Endothelial cell (in vitro differentiated cells): ENCODE measurements at places on chromosomes 5 and 9. TPM values are rescaled to one million over a fixed set of nuclear protein-coding genes. Genes with fewer than 3 reads are reported as not detected.

GRCh38 chr5:119395080-119395836 lies 39.4 kb downstream of the TNFAIP8 start:
- H3K27ac ChIP-seq = no peak overlapping the region
- H3K4me3 ChIP-seq = no peak overlapping the region
- H3K27me3 ChIP-seq = peaks cover 2% of the 10 kb centered on the region
- DNase-seq = no peak
- no peaks in the 10 kb centered on the region for H3K36me3 ChIP-seq

GRCh38 chr5:112329419-112330090 lies 89.5 kb downstream of the EPB41L4A start:
- H3K27me3 ChIP-seq = peaks cover 1% of the 10 kb centered on the region
- no peaks in the 10 kb centered on the region for H3K36me3 ChIP-seq
- no peak for DNase-seq
- peak overlapping the region; percentile 82 for H3K27ac ChIP-seq
- no peak overlapping the region for H3K4me3 ChIP-seq

DNA sequence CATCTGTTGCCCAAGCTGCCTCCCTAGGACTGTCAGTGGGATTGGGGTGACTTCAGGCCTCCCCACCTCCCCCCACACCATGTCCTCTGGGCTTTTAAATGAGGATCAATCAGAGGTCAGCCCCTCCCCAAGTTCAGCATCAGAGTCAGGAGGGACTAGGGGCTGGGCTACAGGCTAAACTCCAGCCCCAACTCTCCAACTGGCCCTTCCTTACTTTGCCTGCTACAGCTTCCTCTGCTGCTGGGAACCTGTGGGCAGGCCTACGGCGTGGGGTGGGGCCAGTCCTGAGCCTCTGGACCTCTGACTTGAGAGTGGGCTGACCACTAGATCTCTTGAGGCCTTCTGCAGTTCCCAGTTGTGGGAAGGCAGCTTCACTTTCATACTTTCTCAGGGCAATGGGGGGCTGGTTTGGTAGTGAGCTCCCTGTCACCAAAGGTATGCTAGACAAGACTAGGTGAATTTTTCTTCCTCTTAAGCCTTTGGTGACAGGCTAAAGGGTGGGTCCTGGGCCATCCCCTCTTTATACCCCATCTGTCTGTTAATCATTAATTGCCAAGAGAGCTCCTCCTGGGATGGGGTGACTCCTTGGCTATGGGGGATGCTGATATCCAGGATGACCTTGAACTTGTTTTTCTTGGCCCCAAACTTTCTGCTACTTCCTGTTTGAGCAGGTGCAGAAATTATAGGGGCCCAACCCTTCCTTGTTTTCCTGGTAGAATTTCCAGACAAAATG lies 10.8 kb upstream of the DAB2IP start:
- peaks cover 25% of the 10 kb centered on the region for H3K4me1 ChIP-seq
- peaks cover 3% of the 10 kb centered on the region for H3K36me3 ChIP-seq
- DNase-seq = no peak
- no peak overlapping the region for H3K4me3 ChIP-seq

- H3K4me1 ChIP-seq = peaks cover 3% of the 10 kb centered on the region
- H3K36me3 ChIP-seq = peaks cover 36% of the 10 kb centered on the region
Observed at GRCh38 chr9:121328876-121329681, 41.0 kb downstream of the STOM start.

GRCh38 chr5:73319036-73319435 lies 129.5 kb downstream of the FOXD1 start:
- no peak overlapping the region for H3K27ac ChIP-seq
- no peak for DNase-seq
- H3K27me3 ChIP-seq = peaks cover under 1% of the 10 kb centered on the region
- H3K4me1 ChIP-seq = no peaks in the 10 kb centered on the region

GRCh38 chr9:6302417-6302816 lies 25.8 kb upstream of the TPD52L3 start:
- H3K4me3 ChIP-seq = no peak overlapping the region
- no peak for DNase-seq
- peaks cover 6% of the 10 kb centered on the region for H3K4me1 ChIP-seq
- no peaks in the 10 kb centered on the region for H3K27me3 ChIP-seq
- H3K27ac ChIP-seq = no peak overlapping the region
- H3K36me3 ChIP-seq = no peaks in the 10 kb centered on the region

GRCh38 chr5:57696825-57697570 lies 214.4 kb upstream of the ACTBL2 start:
- H3K36me3 ChIP-seq = no peaks in the 10 kb centered on the region
- peaks cover 2% of the 10 kb centered on the region for H3K27me3 ChIP-seq
- DNase-seq = no peak
- H3K4me1 ChIP-seq = peaks cover 3% of the 10 kb centered on the region
- H3K27ac ChIP-seq = no peak overlapping the region

DNA sequence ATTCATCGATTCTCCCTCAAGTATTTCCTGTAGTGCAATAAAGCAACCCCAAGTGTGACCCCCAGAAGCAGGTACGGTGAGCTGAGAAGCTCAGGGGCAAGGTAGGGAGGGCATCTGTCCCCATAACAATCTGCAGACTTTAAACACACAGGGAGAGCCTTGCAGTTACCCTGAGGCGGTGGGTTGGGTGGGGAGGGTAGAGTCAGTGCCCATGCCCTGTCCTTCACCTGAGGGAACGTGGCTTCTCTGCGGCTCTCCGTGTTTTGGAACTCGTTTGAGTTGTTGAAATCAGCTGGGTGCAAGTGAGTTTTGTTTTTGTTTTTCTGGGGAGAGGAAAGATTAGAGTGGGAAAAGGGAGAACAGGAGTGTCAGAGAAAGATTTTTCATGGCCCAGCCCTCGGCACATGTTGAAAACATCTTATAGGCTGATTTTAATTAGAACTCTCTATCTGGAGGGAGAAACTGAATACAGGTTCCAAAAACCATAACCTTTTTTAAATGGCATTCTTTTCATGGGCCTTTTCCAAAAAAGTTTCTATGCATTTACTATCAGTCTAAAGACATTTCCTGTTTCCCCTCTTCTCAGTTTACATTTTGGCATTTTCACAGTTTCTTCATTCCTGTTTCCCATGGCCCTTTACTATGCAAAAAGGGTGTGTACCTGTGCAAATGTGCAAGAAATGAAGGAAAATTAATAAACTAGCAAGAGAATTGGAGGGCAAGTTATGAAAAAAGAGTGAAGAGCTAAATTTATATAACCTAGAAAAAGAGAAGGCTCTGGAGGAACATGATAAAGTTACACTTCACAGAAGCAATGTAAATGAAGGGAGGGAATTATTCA lies 266.5 kb upstream of the VLDLR start:
- no peaks in the 10 kb centered on the region for H3K27me3 ChIP-seq
- peaks cover 16% of the 10 kb centered on the region for H3K4me1 ChIP-seq
- no peak overlapping the region for H3K4me3 ChIP-seq
- H3K36me3 ChIP-seq = no peaks in the 10 kb centered on the region

DNA sequence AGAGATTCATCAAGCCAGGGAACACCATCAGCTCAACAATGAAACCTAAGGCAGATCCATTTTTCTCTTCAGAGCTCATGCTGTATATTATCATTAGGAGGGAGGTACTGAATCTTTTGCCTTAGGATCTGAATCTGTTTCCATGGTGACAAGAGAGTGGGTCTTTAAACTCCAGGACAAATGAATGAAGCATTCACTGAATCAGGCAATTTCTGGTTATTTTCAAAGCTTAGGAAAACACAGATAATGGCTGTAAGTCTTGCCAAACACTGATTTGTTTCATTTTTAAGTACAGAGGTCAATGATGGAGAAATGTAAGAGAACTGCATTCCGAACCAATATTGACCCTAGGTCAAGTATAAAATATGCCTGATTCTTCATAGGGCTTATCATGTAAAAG lies 84.9 kb downstream of the GNA14 start:
- peaks cover 20% of the 10 kb centered on the region for H3K4me1 ChIP-seq
- no peak overlapping the region for H3K4me3 ChIP-seq
- H3K27me3 ChIP-seq = no peaks in the 10 kb centered on the region

- H3K36me3 ChIP-seq = no peaks in the 10 kb centered on the region
- peaks cover 22% of the 10 kb centered on the region for H3K4me1 ChIP-seq
- no peak overlapping the region for H3K4me3 ChIP-seq
- no peak for DNase-seq
Observed at GRCh38 chr5:73793911-73794310, 167.9 kb downstream of the ARHGEF28 start.

- no peak within 1 kb of the TSS for H3K27ac ChIP-seq
- peaks cover 7% of the 10 kb centered on the region for H3K4me1 ChIP-seq
- H3K36me3 ChIP-seq = no peaks in the 10 kb centered on the region
- DNase-seq = peak; percentile 71
Observed at GRCh38 chr5:150778517-150779396, at the start of gene SMIM3. SMIM3 (plus strand) TSS chr5:150778757; CDS start chr5:150795441, 16,684 bp downstream.

- H3K4me3 ChIP-seq = no peak overlapping the region
- DNase-seq = no peak
- no peak overlapping the region for H3K27ac ChIP-seq
- no peaks in the 10 kb centered on the region for H3K36me3 ChIP-seq
- no peaks in the 10 kb centered on the region for H3K4me1 ChIP-seq
Observed at GRCh38 chr5:126107381-126107780, 315.8 kb upstream of the GRAMD2B start.

GRCh38 chr9:102237094-102237493 lies 498.6 kb upstream of the GRIN3A start:
- H3K4me3 ChIP-seq = no peak overlapping the region
- no peaks in the 10 kb centered on the region for H3K27me3 ChIP-seq
- no peaks in the 10 kb centered on the region for H3K36me3 ChIP-seq
- H3K27ac ChIP-seq = no peak overlapping the region
- no peak for DNase-seq

GRCh38 chr9:100052375-100052774 lies 46.4 kb downstream of the ERP44 start:
- no peaks in the 10 kb centered on the region for H3K4me1 ChIP-seq
- no peak overlapping the region for H3K27ac ChIP-seq
- no peak overlapping the region for H3K4me3 ChIP-seq
- H3K27me3 ChIP-seq = no peaks in the 10 kb centered on the region
- H3K36me3 ChIP-seq = no peaks in the 10 kb centered on the region

- no peaks in the 10 kb centered on the region for H3K36me3 ChIP-seq
- H3K4me1 ChIP-seq = no peaks in the 10 kb centered on the region
- H3K27ac ChIP-seq = peak overlapping the region; percentile 12
- DNase-seq = no peak
- no peak overlapping the region for H3K4me3 ChIP-seq
- H3K27me3 ChIP-seq = peaks cover 2% of the 10 kb centered on the region
Observed at GRCh38 chr9:109846776-109847175, 66.8 kb downstream of the PALM2AKAP2 start.

DNA sequence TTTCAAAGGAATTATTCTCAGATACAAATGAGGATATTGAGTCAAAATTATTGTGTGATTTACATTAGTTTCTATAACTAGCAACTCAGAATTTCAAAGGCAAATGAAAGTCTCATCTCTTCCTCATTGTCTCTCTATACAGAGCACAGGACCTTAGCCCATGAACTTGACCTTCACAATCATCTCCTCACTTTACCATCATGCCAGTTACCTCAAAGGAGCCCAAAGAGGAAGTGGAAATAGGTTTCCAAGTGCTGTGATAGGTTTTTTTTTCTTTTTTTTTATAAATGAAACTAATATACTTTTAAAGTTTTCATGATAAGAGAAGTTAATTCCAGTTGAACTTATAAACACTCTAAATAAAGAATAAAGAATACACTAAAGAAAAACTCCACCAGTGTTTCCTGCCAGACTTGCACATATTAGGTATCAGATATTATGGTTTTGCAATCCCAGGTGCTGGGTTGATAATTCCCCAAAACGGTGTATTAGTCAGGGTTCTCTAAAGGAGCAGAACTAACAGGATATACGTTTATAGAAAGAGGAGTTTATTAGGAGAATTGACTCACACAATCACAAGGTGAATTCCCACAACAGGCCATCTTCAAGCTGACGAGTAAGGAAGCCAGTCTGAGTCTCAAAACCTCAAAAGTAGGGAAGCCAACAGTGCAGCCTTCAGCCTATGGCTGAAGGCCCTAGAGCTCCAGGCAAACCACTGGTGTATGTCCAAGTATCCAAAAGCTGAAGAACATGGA lies 50.1 kb upstream of the ADAMTS16 start:
- H3K27ac ChIP-seq = no peak overlapping the region
- H3K4me3 ChIP-seq = no peak overlapping the region
- no peaks in the 10 kb centered on the region for H3K36me3 ChIP-seq
- no peaks in the 10 kb centered on the region for H3K4me1 ChIP-seq

DNA sequence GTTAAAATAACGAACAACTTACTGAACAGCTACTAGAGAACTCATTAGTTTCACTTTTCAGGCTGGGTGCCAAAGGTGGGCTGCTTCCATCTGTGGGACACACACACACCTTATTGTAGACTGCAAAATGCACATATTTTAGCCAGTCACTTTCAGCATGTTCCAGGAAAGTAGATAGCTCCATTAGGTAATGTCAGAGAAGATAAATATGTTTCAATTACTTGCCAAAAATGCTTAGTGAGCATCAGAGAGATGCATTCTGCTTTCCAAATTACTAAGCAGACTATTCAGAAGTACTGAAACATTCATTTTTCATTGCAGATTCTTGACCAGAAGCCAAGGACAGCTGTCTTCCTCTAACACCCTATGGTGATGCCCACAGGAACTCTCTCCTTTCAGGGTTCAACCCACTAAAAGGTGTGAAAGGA lies 56.2 kb upstream of the APC start:
- no peaks in the 10 kb centered on the region for H3K36me3 ChIP-seq
- H3K27me3 ChIP-seq = no peaks in the 10 kb centered on the region
- H3K4me3 ChIP-seq = no peak overlapping the region
- H3K4me1 ChIP-seq = peaks cover 2% of the 10 kb centered on the region

DNA sequence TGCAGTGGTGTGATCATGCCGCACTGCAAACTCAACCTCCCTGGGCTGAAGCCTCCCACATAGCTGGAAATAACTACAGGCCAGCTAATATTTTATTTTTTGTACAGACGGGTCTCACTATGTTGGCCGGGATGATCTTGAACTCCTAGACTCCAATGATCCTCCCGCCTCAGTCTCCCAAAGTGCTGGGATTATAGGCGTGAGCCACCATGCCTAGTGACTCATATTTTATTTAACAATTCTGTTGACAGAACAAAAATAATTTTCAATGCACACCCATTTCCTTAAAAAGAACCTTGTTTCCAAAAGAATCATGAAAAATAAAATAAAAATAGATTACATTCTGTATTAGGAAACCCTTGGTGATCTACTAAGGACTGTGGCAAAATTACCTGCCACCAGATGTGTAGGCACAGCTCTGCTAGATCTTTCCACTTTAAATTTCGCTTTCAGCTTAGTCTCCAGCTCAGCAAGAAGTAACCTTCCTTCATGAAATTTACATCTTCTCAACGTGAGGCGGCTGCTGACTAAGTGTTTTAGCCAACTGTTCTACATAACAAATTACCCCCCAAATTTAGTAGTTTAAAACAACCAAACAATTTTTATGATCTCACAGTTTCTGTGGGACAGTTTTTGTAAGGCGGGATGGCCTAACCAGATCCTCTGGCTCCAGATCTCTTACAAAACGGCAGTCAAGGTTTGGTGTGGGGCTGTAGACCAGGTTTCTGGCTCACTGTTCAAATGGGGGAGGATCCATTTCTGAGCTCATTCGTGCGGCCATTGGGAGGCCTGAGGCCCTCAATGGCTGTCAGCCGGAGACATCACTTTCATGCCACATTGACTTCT lies 32.6 kb upstream of the GOLPH3 start:
- no peak overlapping the region for H3K27ac ChIP-seq

- no peak for DNase-seq
- H3K27ac ChIP-seq = no peak overlapping the region
- H3K36me3 ChIP-seq = no peaks in the 10 kb centered on the region
- no peak overlapping the region for H3K4me3 ChIP-seq
- H3K27me3 ChIP-seq = no peaks in the 10 kb centered on the region
Observed at GRCh38 chr9:114446036-114446435, 58.3 kb upstream of the AKNA start.

Gene NRARP
- 170 TPM for total RNA-seq

Gene WDR55
- 28.5 TPM for total RNA-seq

Gene FGF1
- 0.13 TPM for total RNA-seq

Gene BARHL1
- total RNA-seq = 2.4 TPM

Gene AJM1
- 0.80 TPM for total RNA-seq

Gene CLIC3
- not detected for total RNA-seq

Gene IL13
- not detected for total RNA-seq

Gene CDH12
- total RNA-seq = 0.26 TPM
